Stimulated activated CD4-positive, alpha-beta T cell treated with anti-CD3 and anti-CD28 coated beads, TNF-alpha, amount 100 ng/mL, for 1 hour (primary cell): ENCODE measurements at places on chromosomes 12 and 14.

DNA sequence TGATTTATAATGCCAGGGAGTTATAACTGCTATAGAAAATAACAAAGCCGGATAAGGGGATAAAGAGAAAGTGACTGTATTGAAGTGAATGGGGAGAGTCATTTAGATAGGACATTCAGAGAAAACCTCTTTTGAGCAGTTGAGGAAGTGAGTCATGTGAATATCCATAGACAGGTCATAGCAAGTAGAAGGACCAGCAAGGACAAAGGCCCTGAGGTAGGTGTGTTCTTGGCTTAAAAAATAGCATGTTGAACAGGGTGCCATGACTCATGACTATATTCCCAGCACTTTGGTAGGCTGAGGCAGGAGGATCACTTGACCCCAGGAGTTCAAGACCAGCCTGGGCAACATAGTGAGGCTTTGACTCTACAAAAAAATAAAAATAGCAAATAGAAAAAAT is 51.5 kb upstream of the RAP1B start:
- no peak for DNase-seq

GRCh38 chr14:81453166-81453766 is 53.1 kb upstream of the STON2 start:
- peak; percentile 15 for DNase-seq

DNA sequence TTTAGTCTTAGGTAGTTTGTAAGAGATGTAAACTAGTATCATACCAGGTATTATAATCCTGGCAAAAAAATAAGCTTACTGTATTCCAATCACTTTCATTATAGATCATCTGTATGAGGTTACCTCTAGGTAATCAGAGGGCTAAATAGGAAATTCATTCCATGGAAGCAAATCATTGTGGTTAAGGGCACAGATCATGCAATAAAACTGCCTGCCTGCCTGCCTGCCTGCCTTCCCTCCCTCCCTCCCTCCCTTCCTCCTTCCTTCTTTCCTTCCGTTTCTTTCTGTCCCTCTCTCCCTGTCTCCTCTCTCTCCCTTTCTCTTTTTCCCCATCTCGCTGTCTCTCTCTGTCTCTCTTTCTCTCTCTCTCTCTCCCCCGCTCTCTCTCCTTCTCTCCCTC is 3.2 kb upstream of the CLEC9A start:
- DNase-seq = no peak

- DNase-seq = no peak
These were observed 339.3 kb downstream of the PCNX1 start for GRCh38 chr14:71246539-71246938.

- DNase-seq = no peak
These were observed 2.8 kb downstream of the OLR1 start for GRCh38 chr12:10169104-10169503.

DNA sequence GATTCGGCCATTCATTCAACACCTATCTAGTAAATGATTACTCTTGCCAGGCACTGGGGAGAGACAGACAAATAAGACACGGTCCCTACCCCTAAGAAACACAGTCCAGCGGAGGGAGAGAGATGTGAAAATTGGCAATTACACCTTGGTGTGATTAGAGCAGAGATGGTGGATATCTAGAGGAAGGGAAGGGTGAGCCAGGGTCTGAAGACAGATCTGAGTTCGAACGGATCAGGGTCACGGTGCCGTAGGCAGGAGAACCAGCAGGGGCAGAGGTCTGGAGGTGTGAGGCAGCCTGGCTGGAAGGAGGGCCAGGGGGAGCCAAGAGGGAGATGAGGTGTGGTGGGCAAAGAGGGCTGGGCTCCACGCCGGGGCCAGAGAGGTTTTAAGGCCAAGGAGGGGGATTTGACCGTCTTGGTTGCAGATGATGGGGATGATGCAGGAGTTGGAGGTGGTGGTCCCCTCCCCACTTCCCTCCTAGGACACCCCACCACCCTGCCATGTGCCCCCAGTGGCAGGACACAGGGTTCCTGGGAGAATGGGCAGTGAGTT is 27.1 kb downstream of the FAM222A start:
- no peak for DNase-seq

GRCh38 chr12:116368196-116369194 is 91.0 kb upstream of the MED13L start:
- DNase-seq = no peak

- DNase-seq = no peak
These were observed 118.3 kb downstream of the DAAM1 start for GRCh38 chr14:59306775-59307174.

GRCh38 chr12:82723093-82723492 is 36.4 kb downstream of the TMTC2 start:
- no peak for DNase-seq

- DNase-seq = no peak
These were observed 56.4 kb upstream of the FBXO33 start for GRCh38 chr14:39488600-39488999.

GRCh38 chr14:59210621-59211020 is 22.2 kb downstream of the DAAM1 start:
- DNase-seq = no peak
